ENCODE measurements at places on chromosomes 2 and 18.
A peak's percentile ranks its signal among the peaks of the same experiment; 100 is the strongest.

- no peaks in the 10 kb centered on the region for H3K36me3 ChIP-seq
- peaks cover 2% of the 10 kb centered on the region for H3K4me1 ChIP-seq
- no peak for DNase-seq
- no peak overlapping the region for H3K27ac ChIP-seq
- no peaks in the 10 kb centered on the region for H3K27me3 ChIP-seq
Observed at GRCh38 chr2:95350774-95351597, 51.5 kb upstream of the FAHD2A start.

GRCh38 chr2:171271386-171271785 lies 110.7 kb upstream of the TLK1 start:
- no peaks in the 10 kb centered on the region for H3K4me1 ChIP-seq
- H3K27me3 ChIP-seq: no peaks in the 10 kb centered on the region
- no peak overlapping the region for H3K27ac ChIP-seq
- H3K36me3 ChIP-seq: no peaks in the 10 kb centered on the region

DNA sequence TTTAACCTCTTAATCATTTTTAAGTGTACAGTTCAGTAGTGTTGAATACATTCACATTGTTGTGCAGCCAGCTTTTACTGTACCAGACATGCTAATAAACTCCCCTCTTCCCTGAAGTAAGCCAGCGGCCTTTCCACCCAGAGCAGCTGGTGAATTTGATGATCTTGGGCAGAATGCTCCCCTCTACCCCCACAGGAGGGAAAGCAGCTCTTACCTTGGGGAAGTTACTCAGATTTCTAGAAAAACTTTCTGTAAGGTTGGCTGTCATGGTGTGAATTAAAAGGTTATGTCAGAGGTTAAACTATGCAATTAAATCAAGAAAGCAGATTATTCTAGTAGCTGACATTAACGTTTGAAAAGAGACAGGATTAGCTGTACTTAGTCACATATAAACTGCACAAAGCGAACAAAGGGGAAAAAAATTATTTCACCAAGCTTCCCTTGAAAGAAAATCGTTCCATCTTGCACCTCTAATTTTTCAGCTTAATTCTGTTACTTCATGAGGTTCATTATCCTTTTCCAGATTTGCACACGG lies 398.5 kb upstream of the NRP2 start:
- DNase-seq: no peak
- H3K36me3 ChIP-seq: no peaks in the 10 kb centered on the region
- H3K27ac ChIP-seq: no peak overlapping the region
- no peaks in the 10 kb centered on the region for H3K27me3 ChIP-seq

GRCh38 chr2:132562245-132562644 lies 107.8 kb downstream of the LYPD1 start:
- no peaks in the 10 kb centered on the region for H3K27me3 ChIP-seq
- H3K4me1 ChIP-seq: no peaks in the 10 kb centered on the region
- DNase-seq: no peak
- H3K36me3 ChIP-seq: no peaks in the 10 kb centered on the region
- H3K4me3 ChIP-seq: no peak overlapping the region

DNA sequence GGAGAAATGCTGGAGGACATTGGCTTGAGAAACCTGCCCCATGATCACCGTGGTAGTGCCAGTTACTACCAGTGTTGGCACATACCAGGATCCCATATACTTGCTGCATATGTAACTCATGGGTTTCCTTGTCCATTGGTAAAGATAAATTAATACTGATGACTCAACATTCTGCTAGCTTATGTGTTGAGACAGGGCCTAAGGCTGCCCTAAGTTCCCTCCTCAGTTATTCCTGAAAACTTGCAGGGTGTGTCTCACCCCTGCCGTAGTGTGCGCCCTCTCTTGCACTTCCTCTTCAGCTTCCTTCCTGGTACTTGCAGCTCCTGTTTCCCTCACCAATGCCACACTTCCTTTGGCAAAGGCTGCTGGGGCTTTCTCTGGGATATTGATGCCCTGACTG lies 4.3 kb upstream of the INO80C start:
- no peak overlapping the region for H3K27ac ChIP-seq
- peaks cover 2% of the 10 kb centered on the region for H3K4me1 ChIP-seq
- no peaks in the 10 kb centered on the region for H3K36me3 ChIP-seq
- DNase-seq: no peak

DNA sequence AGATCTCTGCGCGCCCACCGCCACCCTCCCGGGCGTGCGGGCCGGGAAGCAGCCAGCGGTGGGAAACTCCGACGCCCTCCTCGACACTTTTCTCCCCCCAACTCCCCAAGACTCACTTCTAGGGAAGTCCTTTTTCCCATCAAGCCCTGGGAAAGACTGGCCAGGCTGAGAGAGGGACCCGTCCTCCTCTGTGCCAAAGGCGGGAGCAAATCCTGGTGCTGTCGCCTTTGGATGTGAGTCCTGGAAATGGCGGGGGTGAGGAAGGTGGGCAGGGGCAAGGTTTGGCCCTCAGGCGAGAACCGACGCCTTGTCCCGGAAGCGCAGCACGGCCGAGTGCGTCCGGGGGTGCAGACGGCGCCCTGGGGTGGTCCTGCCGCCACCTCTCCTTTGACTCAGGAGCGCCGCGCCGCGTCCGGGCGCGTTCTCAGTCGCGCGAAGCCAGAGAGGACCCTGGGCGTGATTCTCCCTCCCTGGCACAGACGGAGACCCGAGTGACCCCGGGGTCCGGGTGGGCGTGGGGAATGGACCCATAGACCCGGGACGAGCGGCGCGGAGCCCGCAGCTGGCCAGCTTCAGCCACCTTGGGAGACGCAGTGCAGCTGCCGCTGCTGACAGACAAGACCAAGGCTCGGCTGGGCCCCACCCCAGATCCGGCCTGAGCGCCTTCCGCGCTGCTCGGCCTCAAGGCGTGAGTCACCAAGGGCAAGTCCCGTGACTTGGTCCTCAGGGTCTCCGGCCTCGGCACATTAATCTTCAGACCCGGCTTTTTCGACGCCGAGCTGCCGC lies 3.5 kb upstream of the LBX2 start:
- peak overlapping the region; percentile 32 for H3K4me3 ChIP-seq
- peaks cover 51% of the 10 kb centered on the region for H3K4me1 ChIP-seq
- no peak overlapping the region for H3K27ac ChIP-seq
- peaks cover 13% of the 10 kb centered on the region for H3K36me3 ChIP-seq

DNA sequence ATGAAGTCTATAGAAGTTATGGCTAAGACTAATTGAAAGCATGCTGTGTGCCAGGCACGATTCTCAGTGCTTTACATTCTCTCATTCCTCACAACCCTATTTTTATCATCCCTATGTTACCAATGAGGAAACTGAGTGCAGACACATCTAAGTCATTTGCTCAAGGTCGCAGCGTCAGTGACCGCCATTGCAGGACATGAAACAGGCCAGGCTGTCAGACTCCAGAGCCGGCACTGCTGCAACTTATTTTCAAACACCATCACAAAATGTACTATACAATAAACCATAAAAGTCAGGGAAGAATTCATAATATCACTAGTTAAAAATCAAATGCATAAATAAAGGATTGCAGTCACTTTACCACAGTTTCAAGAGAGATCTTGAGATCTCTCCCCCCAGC lies 5.6 kb downstream of the STK39 start:
- no peak for DNase-seq
- H3K36me3 ChIP-seq: no peaks in the 10 kb centered on the region
- H3K4me1 ChIP-seq: peaks cover 78% of the 10 kb centered on the region
- no peak overlapping the region for H3K27ac ChIP-seq
- peak overlapping the region; percentile 4 for H3K4me3 ChIP-seq
- H3K27me3 ChIP-seq: no peaks in the 10 kb centered on the region

GRCh38 chr2:73844087-73844486 lies 15.3 kb downstream of the STAMBP start:
- no peaks in the 10 kb centered on the region for H3K27me3 ChIP-seq
- H3K4me1 ChIP-seq: no peaks in the 10 kb centered on the region
- no peak overlapping the region for H3K27ac ChIP-seq

DNA sequence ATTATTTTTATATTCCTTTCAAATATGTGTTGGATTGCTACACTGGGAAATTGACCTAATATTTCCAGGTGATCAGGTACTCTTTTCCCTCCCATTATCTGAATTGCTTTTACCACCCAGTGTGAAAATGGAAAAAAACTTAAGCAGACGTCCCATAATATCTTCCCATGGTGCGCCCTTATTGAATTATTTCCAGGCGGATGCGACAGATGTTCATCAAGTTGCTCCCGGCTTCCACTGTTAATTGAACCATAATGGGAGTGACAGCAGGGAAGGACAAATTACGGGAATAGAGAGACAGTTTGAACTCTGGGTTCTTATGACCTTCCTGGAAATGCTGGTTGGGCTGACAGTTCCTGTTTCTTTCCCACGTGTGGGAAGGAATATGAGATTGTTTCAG lies 93.3 kb downstream of the THSD7B start:
- no peaks in the 10 kb centered on the region for H3K27me3 ChIP-seq
- H3K4me1 ChIP-seq: no peaks in the 10 kb centered on the region
- no peak overlapping the region for H3K27ac ChIP-seq
- no peaks in the 10 kb centered on the region for H3K36me3 ChIP-seq
- DNase-seq: no peak
- H3K4me3 ChIP-seq: no peak overlapping the region

All from CD4-positive, CD25-positive, alpha-beta regulatory T cell (primary cell).